ENCODE measurements at places on chromosomes 3 and 15. TPM values are rescaled to one million over a fixed set of nuclear protein-coding genes. Genes with fewer than 3 reads are reported as not detected.
A peak's percentile ranks its signal among the peaks of the same experiment; 100 is the strongest.

GRCh38 chr3:139870000-139870675, 64.8 kb upstream of the CLSTN2 start:
- no peak for DNase-seq

- DNase-seq, result no peak
Measured at GRCh38 chr3:52313774-52314188, 2.3 kb upstream of the DNAH1 start.

GRCh38 chr3:129240436-129240835, 9.0 kb upstream of the COPG1 start:
- no peak for DNase-seq

DNA sequence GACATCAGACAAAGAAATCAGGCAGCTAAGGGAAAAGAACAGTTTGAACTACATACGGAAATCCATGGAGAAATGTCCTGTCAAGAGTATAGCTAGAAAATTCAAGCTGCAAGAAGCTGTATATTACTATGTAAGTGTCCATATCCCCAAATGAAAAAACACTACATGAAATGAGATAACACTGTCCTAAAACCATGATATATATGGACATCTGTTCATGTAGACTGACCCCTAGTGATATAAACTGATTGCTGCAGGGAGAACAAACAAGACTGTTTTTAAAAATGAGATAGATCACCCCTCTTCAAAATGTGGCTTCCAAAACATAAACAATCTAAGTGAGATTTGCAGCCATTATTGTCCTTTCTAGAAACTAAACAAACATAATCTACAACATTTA, 985.6 kb downstream of the EPHA3 start:
- no peak for DNase-seq

GRCh38 chr3:72892081-72892775, 4.4 kb downstream of the GXYLT2 start:
- no peak for DNase-seq

DNA sequence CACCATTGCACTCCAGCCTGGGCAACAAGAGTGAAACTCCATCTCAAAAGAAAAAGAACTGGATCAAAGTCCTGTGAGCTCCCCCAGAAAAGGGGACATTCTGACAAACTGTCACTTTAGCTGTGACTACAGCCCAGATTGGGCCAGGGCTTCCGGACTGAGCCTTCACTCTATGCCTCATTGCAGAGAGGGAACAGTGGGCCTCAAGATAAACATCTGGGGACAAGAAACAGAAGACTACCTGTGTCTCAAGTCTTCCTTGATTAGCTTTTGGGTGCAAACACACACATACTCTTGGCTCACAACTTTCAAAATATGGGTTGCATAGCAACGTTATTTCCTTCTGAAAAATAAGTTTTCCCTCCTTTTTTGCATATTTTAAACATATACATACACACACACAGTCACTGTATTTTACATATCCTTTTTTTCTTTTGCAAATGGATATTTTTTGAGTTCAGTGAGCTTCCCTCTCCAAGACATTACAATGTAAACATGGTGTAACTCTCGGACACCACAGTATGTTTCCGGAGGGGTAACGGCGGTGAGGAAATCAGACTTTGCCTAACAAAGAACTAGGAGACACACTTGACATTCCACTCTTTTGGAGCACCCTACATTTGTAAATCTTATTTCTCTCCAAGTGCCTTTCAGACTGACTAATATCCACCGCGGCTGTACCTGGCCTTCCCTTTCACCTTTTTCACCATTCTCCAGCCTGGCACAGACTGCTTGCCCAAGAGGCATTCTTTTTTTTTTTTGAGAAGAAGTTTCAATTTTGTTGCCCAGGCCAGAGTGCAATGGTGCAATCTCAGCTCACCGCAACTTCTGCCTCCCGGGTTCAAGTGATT, 3.5 kb downstream of the TKT start:
- DNase-seq, result no peak

DNA sequence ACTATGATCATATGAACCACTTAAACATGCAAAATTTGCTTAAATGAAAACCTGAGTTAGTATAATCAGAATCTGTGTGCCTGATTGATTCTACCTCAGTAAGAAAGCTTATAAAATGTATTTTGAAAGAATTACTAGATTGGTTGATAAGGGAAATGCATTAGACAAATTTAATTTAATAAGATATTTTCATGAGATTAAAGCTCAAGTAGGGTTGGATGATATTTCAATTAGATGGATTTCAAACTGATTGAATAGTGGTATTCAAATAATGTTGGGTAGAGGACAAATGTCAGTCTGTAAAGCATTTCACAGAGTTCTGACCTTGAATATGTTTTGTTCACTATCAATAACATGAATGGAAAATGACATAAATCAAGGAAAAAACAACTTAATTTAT, 780.4 kb upstream of the ALCAM start:
- DNase-seq, result no peak

GRCh38 chr3:25472731-25473130, 44.7 kb downstream of the RARB start:
- DNase-seq, result no peak

GRCh38 chr3:123869165-123869564, 15.0 kb downstream of the MYLK start:
- DNase-seq, result no peak

DNA sequence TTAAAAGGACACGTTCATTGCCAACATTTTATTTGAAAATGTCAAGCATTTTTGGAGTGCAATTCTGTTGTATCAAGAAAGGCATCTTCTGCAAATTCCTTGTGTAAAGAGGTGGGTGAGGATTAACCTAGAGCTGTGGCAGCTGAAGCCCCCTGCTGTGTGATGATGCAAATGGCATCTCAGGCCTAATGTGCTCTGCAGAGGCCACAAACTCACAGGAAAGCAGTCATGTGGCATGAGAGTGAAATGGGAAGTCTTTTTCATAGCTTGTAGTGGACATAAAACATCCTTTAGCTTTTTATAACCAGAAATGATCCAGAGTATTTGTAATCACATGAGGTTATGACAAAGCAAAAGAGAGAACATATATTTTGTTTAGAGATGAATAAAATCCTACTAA, 6.4 kb downstream of the CADM2 start:
- DNase-seq, result peak; percentile 25

- no peak for DNase-seq
Measured at GRCh38 chr15:51874751-51875644, 45.5 kb downstream of the TMOD3 start.

The OTOL1 gene
- total RNA-seq, result not detected

The TNFAIP8L3 gene
- total RNA-seq, result 0.27 TPM

The CPOX gene
- 24.4 TPM for total RNA-seq

The FETUB gene
- total RNA-seq, result not detected

The LTK gene
- 0.55 TPM for total RNA-seq

The ERICH6 gene
- not detected for total RNA-seq

The LMAN1L gene
- not detected for total RNA-seq
